Left ventricle myocardium superior (tissue), 1 donor: ENCODE measurements at places on chromosomes 13 and 19. TPM values are rescaled to one million over a fixed set of nuclear protein-coding genes. Genes with fewer than 3 reads are reported as not detected.

The LRG1 gene
- total RNA-seq = 0.30 TPM

The NAPA gene
- 123 TPM for total RNA-seq

The ONECUT3 gene
- total RNA-seq = not detected

The TUBB4A gene
- total RNA-seq = 2.8 TPM

The GNG8 gene
- not detected for total RNA-seq

The CACNG7 gene
- total RNA-seq = not detected

The GIPR gene
- 4.1 TPM for total RNA-seq

The SIGLEC8 gene
- total RNA-seq = 0.15 TPM

The KCNJ14 gene
- total RNA-seq = 0.35 TPM

The ZNF440 gene
- 4.5 TPM for total RNA-seq

The NHLRC3 gene
- total RNA-seq = 10.6 TPM

- no peak for DNase-seq
Observed at GRCh38 chr19:5200844-5201243, 139.8 kb downstream of the PTPRS start.

GRCh38 chr19:47113850-47114651 is 475 bp upstream of the ZC3H4 start:
- DNase-seq = peak; percentile 31

DNA sequence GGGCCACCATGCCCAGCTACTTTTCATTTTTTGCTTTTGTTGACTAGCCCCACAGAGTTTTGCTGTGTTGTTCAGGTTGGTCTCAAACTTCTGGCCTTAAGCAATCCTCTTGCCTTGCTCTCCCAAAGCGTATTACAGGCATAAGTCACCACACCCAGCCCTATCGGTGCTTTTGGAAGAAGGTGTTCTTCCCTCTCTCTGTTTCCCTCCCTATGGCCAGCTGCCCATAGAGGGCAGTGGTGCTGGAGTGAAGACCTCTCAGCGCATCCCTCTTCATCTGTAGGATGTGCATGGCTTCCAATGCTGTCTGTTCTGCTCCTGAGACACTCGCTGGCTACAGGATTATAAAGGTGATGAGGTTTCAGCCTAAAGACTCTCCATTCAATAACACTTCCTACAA is 1.3 kb upstream of the CD22 start:
- no peak for DNase-seq

- no peak for DNase-seq
Observed at GRCh38 chr13:40192858-40193257, 473.6 kb downstream of the FOXO1 start.

DNA sequence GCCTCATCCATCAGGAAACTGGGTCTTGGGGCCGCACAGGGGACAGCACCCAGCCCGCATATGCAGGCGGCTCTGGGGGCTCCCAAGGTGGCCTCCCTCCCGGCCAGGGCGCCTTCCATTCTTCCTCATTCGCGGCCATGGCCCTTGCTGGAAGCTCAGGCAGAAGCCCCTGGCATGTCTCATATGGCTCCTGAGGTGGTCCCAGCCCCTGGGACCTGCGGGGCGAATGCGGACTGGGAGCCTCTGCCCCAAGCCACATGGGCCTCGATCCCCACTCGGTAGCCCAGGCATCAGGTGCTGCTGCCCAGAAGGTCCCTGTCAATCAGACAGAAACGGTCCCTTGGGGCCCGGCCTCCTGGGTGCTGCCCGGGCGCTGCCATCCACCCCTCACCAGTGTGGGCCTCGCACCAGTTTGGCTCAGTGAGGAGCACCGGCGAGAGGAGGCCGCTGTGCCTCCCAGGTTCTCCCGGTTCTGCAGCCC is 301.6 kb downstream of the TEX29 start:
- no peak for DNase-seq

- no peak for DNase-seq
Observed at GRCh38 chr13:95605448-95606125, 38.9 kb downstream of the DZIP1 start.

DNA sequence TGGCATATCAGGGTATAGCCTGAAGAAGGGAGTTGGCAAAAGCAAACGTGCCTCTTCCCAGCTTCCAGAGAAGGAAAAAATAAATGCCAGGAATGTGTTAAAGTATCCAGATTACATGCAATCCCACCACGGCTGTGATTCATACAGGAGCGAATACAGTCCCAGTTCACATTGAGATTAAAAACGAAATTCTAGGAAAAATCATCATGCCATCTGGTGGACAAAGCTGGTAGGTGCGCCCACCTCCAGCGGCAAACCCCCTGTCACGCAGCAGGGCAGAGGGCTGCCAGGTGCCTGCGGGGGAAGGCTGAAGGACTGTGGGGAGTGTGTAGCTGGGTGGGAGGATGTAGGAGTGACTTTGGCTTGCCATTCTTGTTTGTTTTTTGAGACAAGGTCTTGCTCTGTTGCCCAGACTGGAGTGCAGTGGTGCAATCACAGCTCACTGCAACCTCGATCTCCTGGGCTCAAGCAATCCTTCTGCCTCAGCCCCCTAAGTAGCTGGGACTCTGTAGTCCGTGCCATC is 6.4 kb upstream of the DMWD start:
- peak; percentile 68 for DNase-seq

- no peak for DNase-seq
Observed at GRCh38 chr19:53812335-53812734, 11.8 kb downstream of the NLRP12 start.

- no peak for DNase-seq
Observed at GRCh38 chr13:102930566-102930965, 84.7 kb downstream of the ERCC5 start.

- no peak for DNase-seq
Observed at GRCh38 chr19:39196320-39196719, 444 bp upstream of the NCCRP1 start.

- DNase-seq = no peak
Observed at GRCh38 chr13:66219506-66219905, 1010.6 kb downstream of the PCDH9 start.

DNA sequence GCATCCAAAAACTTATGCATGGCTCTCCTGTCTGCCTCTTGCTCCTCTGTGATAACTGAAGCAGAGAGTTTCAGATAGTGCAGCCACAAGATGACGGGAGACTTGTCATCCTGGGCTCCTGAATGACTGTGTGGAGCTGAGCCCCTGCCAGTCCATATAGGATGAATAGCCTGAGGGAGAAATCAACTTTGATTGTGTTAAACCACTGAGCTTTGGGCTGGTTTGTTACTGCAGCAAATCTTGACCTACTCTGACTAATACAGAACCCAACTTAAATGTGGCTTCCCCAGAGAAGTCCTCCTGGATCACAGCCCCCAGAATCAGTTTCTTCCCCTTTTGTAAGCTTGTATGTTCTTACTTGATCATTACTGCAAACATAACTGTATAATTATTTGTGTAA is 11.2 kb upstream of the ATG4D start:
- DNase-seq = no peak

DNA sequence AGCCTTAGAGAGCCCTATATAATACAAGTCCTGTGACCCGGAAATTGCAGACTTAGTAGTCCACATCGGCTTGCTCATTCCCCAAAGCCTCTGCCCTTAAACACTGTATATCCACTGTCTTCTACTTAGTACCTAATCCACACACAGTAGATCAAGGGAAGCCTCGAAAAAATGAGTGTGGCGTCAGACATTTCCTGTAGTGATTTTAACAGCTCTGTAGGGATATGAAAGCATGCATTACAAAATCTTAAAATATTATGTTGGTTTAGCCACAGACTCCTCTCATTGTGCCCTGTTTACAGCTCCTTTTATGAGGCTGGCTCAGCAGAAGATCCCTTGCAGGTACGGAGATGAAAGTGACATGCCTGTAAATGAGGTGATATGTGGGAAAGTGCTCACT is 416.3 kb downstream of the LIG4 start:
- no peak for DNase-seq

- no peak for DNase-seq
Observed at GRCh38 chr13:35995136-35995535, 136.0 kb downstream of the DCLK1 start.

DNA sequence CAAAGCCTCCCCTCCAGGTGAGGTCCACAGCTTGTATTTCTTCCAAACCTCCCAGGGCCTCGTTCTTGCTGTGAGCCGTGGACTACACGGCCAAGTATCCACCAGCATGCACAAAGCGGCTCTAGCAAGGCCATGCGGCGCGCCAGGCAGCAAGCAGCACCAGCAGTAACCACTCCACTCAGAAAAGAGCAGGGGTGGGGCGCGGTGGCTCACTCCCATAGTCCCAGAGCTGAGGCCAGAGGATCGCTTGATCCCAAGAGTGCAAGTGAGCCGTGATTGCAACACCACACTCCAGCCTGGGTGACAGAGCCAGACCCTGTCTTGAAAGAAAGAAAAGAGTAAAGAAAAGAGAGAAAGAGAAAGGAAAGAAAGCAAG is 4.7 kb downstream of the CCDC8 start:
- DNase-seq = peak; percentile 86

- DNase-seq = no peak
Observed at GRCh38 chr19:6911523-6911922, 24.1 kb downstream of the ADGRE1 start.

- no peak for DNase-seq
Observed at GRCh38 chr13:45690636-45691035, 11.5 kb upstream of the CBY2 start.

DNA sequence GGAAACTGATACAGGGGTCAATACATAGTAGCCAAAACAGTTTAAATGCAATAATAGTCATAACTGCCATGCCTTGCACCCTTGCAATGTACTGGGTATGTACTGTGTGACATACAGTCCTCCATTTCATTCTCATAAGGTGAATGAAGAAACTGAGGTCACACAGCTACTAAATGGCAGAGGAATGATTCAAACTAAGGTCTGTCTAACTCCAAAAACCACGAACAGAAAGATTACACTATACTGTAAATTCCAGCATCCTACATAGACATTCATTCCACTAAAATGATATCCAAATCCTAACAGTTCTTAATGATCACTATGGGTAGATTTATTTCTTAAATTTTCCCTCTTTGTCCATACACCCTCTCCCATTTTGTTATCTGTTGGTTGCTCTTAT is 238.1 kb upstream of the SERP2 start:
- no peak for DNase-seq

DNA sequence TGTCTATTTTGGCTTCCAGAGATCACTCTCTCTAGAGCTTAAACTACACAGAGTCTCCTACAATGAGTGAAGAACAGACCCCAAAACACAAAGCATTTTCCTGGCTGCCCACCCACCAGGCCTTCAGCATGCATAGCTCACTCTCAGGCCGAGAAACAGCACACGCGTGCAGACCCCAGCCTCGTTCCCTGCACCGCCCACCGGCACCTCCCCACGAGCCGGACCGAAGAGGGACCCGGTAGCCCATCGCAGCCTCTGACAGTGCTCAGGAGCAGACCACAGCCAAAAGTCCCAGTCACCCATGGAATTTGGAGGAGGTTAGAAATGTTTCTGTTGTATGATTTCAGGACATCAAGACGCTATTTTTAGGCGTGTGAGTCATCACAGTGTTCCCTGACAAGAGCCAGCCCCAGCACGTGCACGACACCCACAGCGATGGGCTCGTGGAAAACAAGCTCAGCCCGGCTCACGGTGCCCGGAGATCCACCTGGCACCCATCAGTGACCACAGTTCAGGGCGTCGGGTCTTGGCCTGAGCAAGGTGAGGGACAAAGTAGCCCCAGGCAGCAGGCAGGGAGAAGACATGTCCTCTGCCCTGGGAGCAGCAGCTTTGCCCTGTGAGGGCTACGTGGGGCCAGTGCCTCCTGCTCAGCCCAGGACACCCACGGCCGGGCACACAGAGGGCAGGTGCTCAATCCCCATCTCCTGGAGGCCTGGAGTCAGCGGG is 50.1 kb upstream of the SPACA7 start:
- DNase-seq = peak; percentile 43

GRCh38 chr19:46656541-46656940 is 4.4 kb downstream of the DACT3 start:
- no peak for DNase-seq

GRCh38 chr13:101010100-101010499 is 335.5 kb upstream of the TMTC4 start:
- no peak for DNase-seq

GRCh38 chr13:62702502-62702901 is 1286.9 kb upstream of the PCDH20 start:
- no peak for DNase-seq

DNA sequence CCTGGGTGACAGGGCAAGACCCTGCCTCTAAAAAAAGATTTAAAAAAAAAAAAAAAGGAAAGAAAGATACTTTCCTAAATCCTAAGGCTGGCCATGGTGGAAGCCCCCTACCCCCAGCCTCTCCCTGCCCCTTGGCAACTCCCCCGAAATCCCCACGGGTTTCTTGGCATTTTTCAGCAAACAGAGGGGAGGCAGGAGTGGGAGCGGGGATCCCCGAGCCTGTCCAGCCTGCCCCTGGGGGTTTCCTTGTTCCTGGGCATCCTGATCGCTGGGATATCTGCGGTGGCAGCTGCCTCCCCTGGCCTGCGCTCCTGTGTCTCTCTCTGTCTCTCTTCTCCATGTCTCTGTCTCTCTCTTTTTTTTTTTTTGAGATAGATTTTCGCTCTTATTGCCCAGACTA is 3.4 kb upstream of the EBI3 start:
- DNase-seq = no peak

DNA sequence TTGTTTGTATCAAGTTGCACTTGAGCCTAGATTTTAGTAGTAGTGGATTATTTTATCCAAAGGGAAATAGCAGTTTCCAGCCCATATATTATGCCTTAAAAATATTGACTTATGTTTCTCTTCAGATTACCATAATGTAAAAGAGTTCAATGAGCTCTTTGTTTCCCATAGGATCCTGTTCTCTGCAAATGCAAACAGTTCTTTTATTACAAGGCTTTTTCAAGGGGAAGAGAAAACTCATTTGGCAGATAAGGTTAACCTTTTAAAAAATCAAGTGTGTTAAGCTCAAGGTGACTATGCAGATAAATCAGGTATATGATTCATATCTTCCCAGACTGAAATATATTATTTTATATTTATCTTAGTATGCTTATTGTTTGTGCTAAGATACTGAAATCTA is 961.2 kb upstream of the SPRY2 start:
- no peak for DNase-seq

- DNase-seq = no peak
Observed at GRCh38 chr13:37715606-37716015, 117.0 kb upstream of the POSTN start.

DNA sequence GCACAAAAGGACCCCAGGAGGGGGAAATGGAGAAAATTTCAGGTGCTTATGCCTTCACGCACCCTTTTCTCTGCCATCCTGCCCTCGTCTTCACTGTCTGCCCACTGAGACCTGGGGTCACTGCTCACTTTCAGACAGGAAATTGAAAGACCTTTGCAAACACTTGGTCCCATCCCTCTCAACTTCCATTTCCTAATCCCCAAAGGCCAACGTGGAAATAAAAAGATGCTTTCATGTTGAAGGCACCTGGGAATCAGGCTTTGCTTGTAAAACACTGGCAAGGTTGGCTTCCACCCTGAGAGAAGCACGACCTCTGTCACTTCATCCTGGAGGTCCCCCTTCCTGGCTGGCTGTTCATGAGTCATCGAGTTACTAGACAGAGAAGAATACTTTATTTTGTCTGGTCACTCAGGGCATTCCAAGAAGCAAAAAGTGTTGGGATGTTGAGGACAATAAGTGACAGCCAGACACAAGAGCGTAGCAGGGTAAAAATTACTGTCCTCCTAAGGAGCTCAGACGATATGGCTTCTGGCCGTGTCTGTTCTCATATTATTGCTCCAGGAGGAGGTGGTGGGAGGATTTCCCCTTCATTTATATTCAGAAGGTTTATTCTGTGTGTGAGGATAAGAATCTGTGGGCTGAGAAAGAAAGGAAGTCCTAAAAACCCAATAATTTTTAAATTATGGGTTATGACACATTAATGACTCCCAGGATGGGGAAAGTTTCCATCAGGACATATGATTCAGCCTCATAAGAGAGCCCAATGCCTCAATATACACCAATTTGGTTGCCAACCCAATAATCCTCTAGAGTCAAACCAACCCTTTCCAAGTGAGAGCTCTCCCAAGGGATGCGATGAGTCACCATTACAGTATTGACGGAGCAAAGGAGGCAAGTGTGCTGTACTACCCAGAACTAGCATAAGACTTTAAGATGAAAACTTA is 409.0 kb downstream of the COG6 start:
- no peak for DNase-seq
